ENCODE measurements at places on chromosomes 6 and 20.

DNA sequence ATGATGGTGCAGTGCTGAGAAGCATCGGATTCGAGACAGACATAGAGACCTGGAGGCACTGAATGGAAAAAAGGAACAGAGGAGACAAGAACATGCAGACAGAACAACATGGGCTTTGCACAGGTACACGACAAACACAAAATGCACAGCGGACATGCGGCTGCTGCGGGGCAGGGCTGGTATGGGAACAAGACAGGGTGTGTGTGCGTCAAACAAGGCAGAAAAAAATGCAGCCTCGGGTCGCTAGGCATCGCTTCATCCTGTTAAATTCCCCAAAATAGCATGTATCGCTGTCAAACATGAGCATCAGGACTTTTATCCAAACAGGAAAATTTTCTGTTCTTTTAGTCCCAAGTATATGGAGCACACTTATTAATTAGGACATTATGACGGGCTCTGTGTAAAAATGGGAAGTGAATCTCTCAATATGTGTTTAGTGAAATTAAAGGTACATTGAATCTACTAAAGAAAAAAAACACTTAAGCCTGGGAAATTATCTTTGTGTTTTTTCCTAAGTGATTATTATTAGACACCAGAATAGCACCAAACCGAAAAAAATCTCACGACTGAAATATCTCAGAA is 36.1 kb upstream of the TBXT start:
- no peak for DNase-seq

- DNase-seq = no peak
Observed at GRCh38 chr20:10430000-10430466, 4.0 kb downstream of the MKKS start.

- no peak for DNase-seq
Observed at GRCh38 chr6:84740385-84740784, 24.0 kb downstream of the TBX18 start.

GRCh38 chr20:11188843-11189603 is 515.2 kb upstream of the JAG1 start:
- no peak for DNase-seq

DNA sequence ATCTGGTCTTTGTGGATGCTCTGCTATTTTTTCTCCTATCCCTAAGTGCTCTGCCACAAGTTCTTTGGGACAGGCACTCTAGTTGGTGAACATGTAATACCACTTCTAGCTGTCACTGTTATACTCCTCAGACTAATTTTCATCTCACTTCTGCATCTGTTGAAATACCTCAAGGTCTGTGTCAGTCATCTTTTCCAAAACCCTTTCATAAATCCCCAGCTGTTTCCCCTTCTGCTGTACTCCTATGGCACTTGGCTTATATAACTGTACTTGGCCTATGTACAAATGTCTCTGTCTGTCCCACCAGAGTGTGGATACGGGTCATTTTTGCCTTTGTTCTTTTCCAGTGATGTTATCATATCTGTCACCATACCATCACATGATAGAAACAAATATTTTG is 124.2 kb downstream of the FHL5 start:
- no peak for DNase-seq

DNA sequence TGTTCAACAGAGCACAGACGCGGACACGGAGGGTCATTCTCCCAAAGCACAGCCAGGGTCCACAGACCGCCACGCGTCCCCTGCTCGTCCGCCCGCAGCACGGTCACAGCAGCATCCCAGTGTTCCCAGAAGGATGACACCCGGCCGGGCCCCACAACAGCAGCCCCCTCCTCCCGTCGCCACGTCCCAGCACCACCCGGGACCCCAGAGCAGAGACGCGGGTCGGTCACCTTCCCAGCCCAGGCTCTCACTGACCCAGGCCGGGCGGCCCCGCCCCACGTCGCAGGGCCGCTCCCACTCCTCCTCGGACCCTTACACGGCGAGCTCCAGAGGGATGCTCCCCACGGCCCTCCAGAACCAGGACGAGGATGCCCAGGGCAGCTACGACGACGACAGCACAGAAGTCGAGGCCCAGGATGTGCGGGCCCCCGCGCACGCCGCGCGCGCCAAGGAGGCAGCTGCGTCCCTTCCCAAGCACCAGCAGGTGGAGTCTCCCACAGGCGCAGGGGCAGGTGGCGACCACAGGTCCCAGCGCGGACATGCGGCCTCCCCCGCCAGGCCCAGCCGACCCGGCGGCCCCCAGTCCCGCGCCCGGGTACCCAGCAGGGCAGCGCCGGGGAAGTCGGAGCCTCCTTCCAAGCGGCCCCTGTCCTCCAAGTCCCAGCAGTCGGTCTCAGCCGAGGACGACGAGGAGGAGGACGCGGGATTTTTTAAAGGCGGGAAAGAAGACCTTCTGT is 64.3 kb downstream of the FNDC1 start:
- no peak for DNase-seq

DNA sequence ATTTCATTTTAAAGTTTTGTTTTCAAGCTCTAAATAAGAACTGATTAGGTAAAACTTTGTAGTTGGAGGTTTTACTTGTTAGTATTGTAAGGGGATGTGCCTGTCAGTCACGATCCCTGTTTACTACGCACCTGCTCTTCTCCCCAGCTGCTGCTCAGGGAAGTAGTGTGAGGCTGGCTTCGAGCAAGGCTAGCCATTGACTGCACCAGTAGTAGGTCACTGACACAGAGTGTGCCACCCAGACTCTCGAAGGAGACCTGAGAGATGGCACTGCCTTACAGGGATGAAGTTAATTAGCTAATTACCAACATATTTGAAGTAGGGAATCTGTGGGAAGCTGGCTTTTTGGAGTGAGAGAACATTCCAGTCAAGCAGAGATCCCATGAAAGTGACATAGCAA is 89.2 kb downstream of the DNAH8 start:
- DNase-seq = no peak

DNA sequence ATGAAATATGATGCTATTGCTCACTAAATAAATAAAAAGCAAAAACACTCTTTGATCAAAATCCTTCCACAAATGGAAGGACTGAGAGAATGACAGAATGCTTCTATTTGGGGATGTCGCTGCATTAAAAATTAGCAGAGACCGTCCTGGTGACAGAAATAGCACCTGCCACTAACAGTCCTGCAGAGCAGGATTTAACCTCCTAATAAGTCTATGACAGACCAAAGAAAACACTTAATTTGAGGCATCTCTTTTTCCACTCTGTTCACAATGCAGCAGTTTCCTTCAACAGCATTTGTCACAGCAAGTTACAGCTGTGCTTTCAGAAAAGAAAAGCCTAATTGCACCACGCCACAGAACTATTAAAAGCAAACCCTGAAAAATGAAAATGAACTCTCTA is 140.6 kb upstream of the BEND6 start:
- no peak for DNase-seq

GRCh38 chr6:21610341-21610740 is 16.8 kb downstream of the SOX4 start:
- DNase-seq = no peak

DNA sequence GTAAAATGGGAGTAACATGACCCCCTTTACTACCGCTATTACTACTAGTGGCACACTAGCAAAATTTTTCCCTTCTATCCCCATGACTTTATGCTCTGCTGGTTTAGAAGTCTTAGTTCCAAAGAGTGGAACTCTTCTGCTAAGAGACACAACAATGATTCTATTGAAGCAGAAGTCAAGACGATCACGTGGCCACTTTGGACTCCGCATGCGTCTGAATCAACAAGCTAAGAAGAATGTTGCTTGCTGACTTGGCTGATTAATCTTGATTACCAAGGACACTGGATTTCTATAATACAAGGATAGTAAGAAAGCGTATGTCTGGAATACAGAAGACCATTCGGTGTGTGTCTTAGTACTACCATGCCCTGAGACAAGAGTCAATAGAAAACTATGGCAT is 244.7 kb upstream of the BTBD3 start:
- no peak for DNase-seq

DNA sequence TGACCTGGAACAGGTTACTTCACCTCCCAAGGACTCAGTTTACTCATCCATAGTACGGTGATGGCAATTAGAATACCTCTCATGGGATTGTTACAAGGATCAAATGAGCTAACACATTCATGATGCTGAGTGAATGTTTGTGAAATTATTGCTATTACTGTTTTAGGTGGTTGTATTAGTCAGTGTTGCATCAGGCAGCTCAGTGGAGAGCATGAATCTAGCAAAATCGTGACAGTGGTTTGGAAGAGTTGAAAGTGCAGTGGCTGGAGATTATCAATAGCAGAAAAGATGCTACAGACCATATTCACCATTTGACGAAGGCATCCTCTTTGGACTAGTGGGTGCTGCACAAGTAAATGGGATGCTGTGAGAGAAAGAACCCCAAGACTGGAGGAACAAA is 50.4 kb upstream of the CTNNBL1 start:
- DNase-seq = no peak

DNA sequence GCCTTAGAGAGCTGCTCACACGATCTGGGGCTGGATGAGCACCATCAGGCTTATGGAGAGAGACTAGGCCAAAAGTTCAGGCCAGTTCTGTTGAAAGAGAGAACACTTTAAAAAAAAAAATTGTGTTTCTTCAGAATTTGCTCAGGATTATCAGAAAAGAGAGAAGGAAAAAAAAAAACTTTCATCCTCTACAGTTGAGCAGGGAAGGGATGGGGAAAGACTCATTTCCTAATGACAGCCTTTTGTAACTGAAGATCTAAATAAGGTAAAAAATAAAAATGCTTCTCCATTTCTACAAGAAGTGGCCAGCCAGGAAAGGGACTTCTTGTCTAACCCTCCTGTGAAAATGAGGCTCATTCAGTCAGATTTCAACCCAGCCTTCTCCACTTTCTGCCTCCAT is 134.8 kb downstream of the LY86 start:
- no peak for DNase-seq

GRCh38 chr20:46928580-46929132 is 34.0 kb downstream of the EYA2 start:
- no peak for DNase-seq

DNA sequence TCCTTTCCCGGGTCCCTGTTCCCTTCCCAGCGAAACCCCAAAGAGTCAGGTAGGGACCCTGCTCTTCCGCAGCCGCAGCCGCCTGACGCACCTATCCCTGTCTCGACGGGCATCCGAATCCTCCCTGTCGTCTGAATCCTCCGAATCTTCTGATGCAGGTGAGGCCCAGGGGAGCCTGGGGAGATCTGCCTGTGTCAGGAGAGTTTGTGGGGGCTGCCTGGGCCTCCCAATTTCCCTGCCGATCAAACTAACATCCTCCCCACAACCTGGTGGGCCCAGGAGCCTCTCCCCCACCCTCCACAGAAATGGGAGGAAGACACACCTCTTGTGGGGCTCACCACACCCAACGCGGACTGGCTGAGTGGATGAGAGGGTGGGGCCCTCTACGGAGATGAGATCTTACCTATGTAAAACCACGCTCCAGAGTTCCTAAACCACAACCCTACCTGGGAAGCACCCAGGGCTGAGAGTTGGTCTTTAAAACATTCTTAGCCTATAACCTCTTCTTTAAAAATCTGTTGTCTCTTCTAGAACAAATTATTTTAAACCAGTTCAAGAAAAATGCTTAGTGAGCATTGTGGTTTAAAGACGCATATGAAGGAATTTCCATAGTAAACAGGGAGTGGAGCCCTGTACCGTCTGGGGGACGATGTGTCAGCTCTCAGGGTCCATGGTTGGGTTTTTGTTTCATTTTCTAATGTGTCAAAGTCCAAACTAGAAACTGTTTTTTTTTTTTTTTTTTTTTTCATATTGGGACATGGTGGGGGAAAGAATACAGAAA is 1.7 kb downstream of the CDC25B start:
- DNase-seq = peak; percentile 38

GRCh38 chr6:100078509-100078908 is 84.5 kb upstream of the MCHR2 start:
- DNase-seq = no peak

GRCh38 chr6:158174024-158174423 is 5.9 kb downstream of the GTF2H5 start:
- DNase-seq = no peak

- no peak for DNase-seq
Observed at GRCh38 chr20:59007665-59008511, 834 bp upstream of the CTSZ start.

DNA sequence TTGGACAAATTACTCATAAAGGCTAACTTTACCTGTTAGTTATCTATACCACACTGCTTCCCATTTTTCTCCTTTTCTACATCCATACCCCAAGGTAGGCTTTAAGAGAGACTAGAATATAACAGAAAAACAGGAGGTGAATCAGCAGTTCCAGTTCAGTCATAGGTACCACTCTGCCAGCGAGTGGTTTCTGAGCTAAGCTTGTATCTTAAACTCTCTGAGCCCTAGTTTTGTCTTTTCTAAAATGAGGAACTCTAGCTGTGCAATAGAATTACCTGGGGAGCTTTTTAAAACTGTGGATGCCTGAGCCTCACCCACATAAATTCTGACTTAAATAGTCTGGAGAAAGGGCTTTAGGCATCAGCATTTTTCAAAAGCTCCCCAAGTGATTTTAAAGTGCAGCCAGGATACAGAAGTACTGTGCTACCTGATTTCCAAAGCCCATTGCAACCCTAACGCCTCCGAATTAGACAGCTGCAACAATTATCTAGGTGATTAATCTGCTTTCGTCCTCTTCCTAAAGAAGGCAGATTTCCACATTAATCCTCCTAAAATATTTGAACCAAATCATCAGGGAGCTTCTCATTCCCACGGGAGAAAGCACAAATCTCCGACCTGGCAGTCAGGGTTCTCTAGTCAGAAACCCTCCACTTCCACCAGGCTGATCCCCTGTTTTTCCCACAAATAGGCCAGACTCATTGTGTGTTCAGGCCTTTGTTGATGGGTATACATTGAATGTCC is 37.4 kb upstream of the RPL7L1 start:
- no peak for DNase-seq

- peak; percentile 94 for DNase-seq
Observed at GRCh38 chr6:118651282-118652050, at the start of gene CEP85L. CEP85L (minus strand) TSS chr6:118651591; CDS start chr6:118651269, 322 bp downstream.

- DNase-seq = no peak
Observed at GRCh38 chr6:83905648-83906047, 46.2 kb downstream of the CYB5R4 start.

GRCh38 chr6:121533321-121533841 is 97.9 kb downstream of the GJA1 start:
- no peak for DNase-seq

- no peak for DNase-seq
Observed at GRCh38 chr20:63074631-63075030, 67.9 kb upstream of the BHLHE23 start.

DNA sequence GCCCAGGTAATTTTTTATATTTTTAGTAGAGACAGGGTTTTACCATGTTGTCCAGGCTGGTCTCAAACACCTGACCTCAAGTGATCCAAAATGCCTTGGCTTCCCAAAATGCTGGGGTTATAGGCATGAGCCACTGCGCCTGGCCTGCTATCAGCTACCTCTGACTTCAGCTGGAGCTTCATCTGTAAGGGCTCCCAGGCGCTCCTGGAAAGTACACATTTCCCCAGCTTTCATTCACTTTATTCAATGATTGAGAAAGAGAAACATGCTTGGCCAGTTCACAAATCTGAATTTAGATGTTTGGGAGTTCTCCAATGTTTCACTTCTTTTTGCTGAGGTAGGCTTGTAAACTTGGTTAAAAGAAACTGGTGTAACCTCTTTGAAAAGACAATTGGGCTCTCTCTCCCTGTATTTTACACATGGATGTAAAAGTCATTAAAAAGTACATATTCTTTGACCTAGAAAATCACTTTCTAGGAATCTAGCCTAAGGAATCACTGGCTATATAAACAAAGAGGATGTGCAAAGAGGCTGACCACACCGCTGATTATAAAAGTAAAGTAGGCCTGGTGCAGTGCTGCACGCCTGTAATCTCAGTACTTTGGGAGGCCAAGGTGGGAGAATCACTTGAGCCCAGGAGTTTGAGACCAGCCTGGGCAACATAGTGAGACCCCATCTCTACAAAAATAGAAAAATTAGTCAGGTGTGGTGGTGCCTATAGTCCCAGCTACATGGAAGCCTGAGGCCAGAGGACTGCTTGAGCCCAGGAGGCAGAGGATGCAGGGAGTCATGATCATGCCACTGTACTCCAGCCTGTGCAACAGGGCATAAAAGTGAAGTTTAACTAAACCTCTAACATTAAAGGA is 128.9 kb downstream of the BACH2 start:
- no peak for DNase-seq
